ENCODE measurements at places on chromosomes 16 and 17.

- DNase-seq, result no peak
These were observed 10.5 kb downstream of the GDPD1 start for GRCh38 chr17:59230764-59231163.

DNA sequence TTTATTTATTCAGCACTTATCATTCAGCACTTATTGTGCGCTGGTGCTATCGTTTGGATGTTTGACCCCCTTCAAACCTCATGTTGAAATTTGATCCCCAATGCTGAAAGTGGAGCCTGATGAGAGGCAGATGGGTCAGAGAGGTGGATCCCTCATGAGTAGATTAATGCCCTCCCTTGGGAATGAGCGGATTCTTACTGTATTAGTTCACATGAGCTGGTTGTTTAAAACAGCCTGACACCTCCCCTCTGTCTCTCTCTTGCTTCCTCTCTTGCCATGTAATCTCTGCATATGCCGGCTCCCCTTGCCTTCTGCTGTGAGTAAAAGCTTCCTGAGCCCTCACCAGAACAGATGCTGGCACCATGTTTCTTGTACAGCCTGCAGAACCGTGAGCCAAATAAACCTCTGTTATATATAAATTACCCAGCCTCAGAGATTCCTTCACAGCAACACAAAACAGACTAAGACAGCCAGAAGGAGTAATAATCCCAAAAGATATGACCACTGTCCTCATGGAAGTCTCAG, 111.1 kb downstream of the CACNG3 start:
- peak; percentile 8 for DNase-seq

DNA sequence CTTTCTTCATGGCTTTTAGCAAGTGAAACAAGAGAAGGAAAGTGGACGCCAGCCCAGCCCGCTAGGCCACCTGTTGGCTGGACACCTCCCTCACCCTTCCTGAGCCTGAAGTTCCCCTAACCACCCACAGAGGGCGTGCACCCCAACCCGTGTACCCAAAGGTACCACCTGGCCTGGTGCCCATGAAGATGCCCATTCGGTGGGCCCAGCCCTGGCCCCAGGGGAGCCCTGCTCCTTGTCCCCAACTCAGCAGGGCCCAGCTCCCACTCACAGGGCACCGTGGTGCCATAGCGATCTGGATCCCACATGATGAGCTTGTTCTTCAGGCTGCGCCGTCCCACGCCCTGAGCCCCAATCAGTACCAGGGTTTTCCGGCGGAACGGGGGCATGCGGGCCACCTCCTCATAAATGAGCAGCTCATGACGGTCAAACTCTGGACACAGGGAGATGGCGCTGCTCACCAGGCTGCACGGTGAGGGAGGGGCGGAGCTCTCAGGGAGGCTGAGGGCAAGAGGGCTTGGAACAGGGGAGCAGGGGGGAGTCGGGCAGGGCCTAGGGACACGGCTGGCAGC, 26.8 kb downstream of the MPP2 start:
- DNase-seq, result peak; percentile 58

GRCh38 chr16:83653785-83654184, 154.0 kb upstream of the HSBP1 start:
- DNase-seq, result no peak

DNA sequence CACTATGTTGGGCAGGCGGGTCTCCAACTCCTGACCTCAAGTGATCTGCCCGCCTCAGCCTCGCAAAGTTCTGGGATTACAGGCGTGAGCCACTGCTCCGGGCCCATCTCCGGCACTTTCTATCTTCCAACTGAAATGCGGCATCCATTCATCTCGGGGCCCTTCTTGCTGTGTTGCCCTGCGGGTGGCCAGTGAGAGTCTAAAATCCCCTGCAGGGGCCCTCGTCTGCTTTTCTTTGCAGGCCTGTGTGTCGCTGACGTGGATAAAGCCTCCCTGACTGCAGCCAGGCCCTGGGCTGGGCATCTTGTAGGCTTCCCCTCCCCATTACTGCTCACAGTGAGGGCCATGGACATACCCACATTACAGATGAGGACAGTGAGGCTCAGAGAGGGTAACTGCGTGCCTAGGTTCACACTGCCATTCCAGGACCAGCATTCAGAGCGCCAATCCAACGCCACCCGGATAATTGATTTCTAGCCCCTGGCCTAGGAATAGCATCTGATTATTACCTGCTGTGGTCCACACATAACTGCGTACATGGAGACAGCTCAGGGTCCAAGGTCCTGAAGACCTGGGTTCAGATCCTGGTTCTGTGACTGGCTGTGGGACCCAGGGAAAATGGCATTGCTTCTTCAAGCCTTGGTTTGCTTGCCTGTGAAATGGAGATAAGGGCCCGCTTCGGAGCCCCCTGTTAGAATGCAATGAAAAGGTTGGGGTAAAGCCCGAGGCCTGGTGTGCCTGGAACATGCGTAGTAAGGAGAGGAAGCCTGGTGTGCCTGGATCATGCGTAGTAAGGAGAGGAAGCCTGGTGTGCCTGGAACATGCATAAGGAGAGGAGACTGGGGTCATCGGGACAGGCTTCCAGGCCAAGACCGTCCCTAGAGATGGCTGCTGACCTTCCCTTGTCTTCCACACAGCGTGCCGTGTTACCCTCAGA, 25.0 kb downstream of the CRISPLD2 start:
- peak; percentile 7 for DNase-seq

- DNase-seq, result no peak
These were observed 204.7 kb upstream of the TNRC6C start for GRCh38 chr17:77753691-77754245.

GRCh38 chr17:82053556-82054263, 2.0 kb downstream of the GPS1 start:
- no peak for DNase-seq

DNA sequence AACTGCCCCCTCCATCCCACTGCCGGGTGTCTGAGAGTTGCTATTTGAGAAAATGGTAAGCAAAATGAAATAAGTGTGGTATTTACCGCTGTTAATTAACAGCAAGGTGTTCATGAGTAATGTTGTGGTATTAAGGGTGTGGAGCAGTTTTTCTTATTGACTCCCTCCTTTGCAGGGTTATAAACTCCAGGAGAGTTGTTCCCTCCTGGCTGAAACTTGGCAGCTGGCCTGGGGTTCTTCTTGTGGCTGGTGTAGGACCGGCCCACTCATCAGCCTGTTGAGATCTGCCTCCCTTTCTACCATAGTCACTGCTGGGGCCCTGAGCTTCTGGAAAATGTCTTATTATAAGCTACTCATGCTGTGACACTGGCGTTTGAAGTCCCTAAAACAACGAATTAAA, 128.6 kb downstream of the SOX9 start:
- no peak for DNase-seq

DNA sequence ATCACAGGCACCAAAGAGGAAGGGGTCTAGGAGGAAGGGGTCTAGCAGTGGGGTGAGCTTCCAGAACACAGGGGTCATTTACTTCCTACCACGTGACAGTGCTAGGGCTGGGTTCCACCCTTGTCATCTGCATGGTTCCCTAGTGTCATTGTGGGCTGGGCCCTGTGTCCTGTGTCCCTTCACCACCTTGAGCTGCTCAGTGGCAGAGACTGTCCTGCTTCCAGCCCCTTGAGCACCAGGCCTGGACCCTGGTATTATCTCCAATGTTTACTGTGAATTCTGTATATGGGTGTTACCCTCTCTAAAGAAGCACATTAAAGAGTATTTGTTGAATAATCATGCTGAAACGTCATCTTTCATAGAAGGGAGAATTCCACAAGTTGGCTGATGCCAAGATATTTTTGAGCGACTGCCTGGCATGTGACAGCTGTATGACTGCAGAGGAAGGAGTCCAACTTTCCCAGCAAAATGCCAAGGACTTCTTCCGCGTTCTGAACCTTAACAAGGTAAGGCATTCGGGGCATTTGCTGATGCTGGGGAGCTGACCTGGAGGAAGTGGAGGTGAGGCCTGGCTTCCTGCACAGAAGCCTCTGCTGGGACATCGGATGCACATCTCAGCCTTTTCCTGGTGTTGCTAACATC, 5.5 kb downstream of the NARF start:
- no peak for DNase-seq

DNA sequence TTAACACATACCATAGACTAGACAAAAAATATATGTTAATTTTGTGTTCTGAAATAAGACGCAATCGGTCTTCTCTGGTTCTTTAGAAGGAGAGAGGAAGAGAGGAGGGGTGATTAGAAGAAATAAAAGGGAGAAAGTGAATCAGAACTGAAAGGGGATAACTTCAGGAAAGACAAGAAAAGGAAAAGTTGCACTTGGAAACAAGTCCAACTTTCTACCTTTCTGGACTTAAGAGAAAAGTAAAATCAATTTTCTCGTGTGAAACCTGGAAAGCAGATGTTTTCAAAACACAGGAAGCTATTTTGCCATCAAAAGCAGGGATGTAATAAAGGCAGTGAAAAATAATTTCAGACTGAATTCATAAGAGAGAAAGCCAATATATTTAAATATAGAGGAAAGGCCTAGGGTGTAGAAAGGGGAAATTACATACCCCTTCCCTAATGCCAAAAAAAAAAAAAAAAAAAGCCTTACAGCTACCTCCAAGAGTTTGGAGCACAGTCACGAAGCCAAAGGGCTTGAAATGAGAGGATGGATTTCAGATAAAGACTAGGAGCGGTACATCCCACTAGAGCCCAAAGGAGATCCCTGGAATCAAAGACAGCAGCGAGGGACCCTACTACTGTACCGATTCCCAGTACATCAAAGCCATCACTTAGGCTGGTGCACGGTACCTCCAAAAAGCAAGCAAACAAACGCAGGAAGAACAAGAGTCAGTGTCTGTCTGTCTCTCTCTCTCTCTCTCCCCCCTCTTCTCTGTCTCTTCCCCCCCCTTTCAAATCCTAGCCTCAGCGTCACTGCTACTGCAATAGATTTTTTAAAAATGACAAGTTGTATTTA, 12.1 kb upstream of the ZFHX3 start:
- no peak for DNase-seq

DNA sequence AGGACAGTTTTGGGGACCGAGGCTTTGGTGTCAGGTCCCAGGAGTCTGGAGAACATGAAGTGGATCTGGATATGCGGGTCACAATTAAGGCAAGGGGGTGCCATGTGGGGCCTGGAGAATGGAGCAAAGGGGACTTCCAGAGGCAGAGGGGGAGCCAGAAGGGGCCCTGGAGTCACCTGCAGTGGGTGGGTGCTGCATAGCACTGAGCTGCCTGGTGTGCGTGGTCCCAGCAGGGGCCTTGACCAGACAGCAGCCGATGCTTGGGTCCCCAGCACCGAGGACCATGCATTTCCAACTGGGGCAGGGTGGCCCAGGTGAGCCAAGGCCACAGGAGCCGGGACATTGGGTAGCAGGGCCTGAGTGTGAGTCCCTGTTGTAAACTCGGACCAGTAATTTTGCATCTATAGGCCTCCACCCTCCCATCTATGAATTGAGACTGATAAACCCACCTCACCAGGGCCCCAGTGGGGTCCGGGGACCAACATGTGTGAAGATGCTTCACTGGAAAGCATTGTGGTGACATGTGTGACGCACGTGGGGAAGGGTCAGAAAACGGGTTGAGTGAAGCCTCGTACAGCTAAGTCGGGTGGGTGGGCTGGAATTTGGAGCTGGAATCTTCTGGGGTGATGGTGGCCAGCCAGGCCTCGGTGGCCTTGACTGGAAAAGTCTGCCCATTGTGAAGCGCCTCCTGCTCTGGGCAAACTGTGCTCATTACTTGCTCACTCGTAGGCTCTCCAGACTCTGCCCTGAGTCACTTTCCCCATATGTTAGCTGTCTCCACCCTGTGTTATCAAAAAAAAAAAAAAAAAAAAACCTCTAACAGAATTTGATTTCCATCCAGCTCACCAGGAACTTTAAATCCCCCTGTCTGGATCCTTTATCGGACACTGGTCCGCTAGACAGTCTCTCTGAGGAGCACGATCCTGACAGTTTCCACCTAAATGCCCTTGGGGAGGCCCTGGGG, 90.5 kb upstream of the ZNF469 start:
- no peak for DNase-seq

DNA sequence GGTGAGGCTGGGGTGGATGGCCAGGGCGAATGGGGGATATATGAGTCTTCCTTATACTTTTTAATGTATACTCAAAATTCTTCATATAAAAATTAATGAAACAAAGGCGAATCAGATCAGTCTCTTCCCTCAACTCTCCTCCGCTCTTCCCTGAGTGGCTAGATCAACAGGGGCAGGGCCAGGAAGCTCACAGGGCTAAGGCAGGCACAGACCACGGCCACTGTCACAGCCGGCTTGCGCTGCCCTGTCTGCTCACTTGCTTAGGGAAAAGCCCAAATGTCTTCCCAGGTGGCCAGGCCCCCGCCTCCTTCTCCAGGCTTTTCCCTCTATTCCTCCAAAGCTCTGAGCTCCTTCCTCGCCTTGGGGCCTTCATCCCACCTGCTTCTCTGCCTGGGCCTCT, 6.0 kb downstream of the GRIN2C start:
- DNase-seq, result no peak

GRCh38 chr17:54524501-54524900, 376.2 kb upstream of the TOM1L1 start:
- no peak for DNase-seq

GRCh38 chr17:41140360-41141131, at the start of gene KRTAP4-6:
Gene KRTAP4-6 (minus strand): TSS chr17:41140544. CDS start chr17:41140487, 57 bp downstream.
- DNase-seq, result no peak

GRCh38 chr16:4481526-4481925, 5.3 kb downstream of the HMOX2 start:
- DNase-seq, result no peak

DNA sequence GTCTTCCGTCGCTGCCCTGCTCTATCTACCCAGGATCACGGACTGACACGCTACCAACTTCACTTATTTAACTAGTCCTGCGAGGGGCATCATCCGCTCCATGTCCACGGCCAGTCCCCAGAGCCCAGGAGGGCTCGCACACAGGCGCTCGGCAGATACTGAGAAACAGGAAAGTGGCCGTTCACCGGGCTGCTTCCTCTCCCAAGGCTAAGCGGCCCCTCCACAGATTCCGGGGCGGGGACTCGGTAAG, 388 bp downstream of the OXLD1 start:
- DNase-seq, result peak; percentile 64

DNA sequence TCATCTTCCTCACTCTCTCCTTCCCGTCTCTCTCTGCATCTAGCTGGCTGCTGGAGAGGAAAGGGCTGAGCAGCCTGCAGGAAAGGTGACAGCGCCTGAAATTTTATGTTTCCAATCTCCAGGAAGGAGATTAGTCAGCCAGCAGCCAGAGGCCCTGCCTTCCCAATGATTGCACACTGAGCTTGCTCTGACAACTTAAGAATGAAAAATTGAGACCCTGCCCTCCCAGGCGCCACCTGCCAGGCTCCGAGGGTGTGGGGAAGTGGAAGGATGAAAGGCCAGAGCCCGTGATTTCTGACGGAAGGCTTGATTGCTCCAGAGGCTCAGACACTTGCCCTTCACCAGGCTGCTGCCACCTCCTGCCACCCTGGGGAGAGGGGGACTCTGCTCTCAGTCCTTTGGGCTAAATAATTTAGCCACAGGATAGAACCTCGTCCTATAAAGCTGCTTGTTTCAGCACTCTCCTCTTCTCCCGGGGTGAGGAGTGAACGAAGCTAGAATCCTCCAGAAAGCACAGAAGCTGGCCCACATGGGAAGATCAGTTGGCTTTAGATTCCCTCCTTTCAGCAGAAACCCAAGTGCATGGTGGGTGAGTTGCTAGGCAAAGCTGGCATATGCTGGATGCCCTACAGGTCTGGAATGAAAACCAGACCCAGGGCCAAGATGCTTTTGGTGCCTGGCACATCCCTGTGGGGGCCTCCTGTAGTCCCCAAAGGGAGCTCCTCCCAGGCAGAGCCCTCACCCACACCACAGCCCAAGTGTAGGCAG, 33.5 kb downstream of the GRIN2C start:
- peak; percentile 83 for DNase-seq

Measured in NCI-H69 (cell line).